ENCODE measurements at places on chromosomes 11 and 22.

GRCh38 chr11:43687120-43687791 lies 6.7 kb downstream of the HSD17B12 start:
- no peak for DNase-seq

DNA sequence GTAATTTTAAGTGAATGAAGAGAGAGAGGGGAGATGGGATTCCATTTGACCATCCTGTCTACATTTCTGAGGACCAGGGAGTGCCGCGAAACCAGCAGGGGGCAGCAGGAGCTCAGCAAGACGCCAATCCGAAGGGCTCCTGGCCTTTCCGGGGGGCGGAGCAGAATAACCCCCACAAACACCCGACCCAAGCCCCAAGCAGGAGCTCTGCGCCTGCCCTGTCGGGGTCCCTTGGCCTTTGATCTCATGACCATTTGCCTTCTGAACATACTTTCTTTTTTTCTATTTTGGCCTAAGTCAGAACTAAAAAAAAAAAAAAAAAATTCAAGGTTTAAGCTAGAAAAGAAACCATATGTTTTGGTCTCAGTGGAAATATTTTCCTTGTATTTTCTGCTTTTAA lies 21.9 kb upstream of the SCN2B start:
- no peak for DNase-seq

GRCh38 chr11:66568124-66568916 lies at the start of gene CTSF:
Gene CTSF, minus strand, starts transcription at chr11:66568606. Its CDS starts 120 bp downstream, at chr11:66568486.
- peak; percentile 65 for DNase-seq

GRCh38 chr11:119130662-119131061 lies 9.3 kb downstream of the HINFP start:
- no peak for DNase-seq

DNA sequence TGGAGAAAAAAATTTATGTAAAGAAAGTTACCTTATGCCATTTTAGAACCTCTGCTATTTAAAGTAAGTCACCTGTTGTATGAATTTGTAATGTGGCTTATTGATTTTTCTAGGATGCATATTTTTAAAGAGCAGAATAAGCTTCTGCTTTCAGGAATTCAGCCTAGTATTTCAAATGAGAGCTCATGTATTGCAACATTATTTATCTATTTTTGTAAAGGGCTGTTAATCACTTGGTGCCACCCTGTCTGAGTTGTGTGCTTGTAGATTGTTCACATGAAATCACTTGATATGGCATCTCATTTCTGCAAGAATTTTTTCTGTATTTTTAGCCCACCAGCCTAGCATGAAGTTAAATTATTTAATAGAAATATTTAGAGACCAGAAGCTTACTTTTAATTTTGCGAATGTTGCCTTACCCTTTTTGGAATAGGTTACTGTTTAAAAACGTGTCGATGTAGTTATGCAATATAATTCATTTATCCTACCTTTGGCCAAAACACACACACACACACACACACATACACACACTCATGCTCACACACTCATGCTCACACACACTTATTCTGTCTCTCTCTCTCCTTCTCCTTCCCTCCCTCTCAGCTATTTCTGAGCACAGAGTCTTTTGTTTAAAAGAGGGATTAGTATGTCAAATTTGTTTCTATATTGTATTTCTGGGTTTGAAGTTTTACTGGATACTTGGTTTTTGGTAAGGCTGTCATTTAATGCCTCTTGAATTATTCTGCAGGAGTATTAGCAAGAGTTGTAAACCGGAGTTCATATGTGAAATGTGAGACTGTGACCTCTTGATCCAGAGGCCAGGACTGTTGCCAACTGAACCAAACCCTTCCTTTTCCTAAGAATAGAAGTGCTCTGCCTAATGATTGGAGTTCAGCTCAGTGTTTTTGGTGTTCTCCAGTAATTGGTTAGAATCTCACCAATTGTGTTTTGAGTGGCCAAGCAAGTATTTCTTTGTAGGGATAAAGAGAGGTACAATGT lies 34.4 kb downstream of the YAP1 start:
- DNase-seq = no peak

- peak; percentile 56 for DNase-seq
These were observed 2.3 kb downstream of the SHANK3 start for GRCh38 chr22:50674606-50675552.

DNA sequence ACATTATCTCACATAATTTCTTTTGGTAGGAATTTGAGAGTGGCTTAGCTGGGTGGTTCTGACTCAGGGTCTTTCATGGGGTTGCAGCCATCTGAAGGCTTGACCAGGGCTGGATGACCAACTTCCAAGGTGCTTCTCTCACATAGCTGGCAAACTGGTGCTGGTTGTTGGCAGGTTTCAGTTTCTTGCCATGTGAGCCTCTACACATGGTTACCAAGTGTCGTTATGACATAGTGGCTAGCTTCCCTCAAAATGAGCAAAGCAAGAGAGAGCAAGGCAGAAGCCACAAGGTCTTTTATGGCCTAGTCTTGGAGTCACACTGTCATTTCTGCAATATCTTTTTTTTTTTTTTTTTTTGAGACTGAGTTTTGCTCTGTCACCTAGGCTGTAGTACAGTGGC lies 4.2 kb upstream of the TFIP11 start:
- DNase-seq = no peak

GRCh38 chr22:20777420-20778177 lies 3.7 kb downstream of the SERPIND1 start:
- DNase-seq = peak; percentile 95

DNA sequence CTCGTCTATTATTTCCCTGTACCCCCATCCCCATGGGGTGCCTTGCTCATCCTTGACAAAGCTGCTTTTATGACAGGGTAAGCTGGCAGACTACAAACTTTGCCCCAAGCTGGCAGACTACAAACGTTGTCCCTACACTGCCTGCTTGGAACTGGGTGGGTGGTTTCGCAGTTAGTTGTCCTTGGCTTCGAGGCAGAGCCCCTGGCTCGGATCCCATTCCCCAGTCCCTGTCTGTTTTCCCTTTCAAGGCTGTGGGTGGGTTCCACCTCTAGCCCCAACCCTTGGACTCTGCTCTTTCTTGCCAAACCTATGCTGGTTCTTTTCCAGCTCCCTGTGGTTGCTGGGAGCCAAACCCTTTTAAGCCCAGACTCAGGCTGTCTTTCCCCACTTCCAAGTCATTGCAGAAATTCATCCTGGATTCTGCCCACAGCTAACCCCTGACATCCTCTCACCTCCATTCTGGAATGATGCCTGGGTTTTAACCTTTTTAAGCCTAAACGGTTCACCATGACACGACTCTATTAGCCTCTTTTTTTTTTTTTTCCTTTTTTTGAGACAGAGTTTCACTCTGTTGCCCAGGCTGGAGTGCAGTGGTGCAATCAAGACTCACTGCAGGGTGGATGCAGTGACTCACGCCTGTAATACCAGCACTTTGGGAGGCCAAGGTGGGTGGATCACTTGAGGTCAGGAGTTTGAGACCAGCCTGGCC lies 9.2 kb upstream of the RBM14 start:
- no peak for DNase-seq

- no peak for DNase-seq
These were observed 37.2 kb upstream of the ETS1 start for GRCh38 chr11:128624269-128625175.

DNA sequence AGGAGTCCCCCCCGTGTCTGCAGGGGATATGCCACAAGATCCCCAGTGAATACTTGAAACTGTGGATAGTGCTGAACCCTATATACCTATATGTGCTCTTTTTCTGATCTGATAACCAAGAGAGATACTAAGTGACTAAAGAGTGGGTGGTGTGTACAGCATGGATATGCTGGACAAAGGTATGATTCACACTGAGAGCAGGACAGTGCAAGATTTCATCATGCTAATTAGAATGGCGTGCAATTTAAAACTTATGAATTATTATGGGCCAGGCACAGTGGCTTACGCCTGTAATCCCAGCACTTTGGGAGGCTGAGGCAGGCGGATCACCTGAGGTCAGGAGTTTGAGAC lies 90.2 kb upstream of the ALKBH3 start:
- no peak for DNase-seq

DNA sequence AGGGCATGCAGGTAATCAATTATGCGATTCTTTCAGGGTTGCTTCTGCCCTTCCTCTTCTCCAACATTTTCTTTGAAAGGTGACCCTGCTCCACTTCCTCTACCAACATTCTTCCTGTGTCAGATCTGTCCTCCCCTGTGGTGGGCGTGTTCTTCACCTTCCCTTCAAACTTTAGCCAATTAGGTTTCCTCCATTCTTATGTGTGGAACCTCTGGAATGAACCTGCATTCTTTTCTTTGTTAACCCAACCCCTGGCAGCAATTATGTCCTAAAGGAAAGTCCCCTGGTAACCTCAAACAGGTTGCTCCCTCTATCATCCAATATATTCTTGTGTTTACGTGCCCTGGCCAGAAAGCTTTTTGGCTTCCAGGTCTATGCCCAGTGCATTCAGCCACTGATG lies 22.4 kb downstream of the KIRREL3 start:
- DNase-seq = no peak

DNA sequence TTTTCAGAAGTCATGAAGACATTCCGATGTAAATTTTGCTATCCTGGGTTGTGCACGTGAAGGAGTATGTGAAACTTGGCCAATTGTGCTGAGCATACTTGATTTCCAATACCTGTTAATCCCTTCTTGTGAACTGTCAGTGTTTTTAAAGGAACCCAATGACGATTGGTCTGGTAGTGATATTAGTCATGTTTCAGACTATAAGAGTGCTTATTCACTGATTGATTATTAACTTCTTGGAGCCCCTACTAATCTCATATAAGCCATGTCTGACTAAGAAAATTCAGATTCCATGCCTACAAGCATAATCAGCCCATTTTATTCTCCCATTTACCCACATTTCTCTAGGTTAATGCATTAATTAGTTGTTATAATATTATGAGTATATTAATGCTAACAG lies 330.8 kb upstream of the MTNR1B start:
- no peak for DNase-seq

DNA sequence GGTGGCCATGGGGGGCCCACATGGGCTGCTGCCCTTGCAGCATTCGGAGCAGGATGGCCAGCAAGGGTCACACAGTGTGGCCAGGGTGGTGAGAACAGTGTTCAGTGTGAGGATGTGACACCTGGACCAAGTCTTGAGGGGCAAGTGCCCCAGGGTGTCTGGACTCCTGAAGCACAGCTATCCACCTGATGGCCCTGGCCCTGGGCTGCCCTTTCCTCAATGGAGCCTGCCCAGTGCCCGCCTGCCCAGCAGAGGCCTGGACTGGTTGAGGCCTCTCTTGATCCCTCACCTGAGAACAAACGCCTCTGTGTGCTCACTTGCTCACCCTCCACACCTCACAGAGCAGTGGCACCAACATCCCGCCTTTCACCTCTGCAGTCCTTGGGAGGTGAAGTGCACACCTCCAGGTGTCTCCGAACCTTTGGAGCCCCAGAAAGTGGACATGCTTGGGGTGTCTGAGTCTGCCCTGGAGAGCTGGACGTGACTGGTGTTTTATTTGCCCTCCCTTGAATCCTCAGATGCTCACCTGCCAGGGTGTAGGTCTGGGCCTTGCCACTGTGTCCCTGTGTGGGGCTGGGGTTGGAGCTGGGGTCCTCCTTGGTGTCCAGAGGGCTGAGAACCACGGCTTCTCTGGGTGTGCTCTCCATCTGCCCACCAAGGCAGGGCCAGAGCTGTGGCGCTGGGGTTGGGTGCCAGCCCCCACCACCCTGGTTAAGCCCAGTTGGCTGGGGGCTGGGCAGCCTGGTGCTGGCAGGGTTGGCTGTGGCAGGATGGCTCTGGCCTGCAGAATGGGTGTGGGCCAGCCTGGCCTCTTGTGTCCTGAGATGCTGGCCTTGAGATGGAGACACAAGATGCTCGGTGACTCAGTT lies 3.8 kb upstream of the MUC2 start:
- no peak for DNase-seq

DNA sequence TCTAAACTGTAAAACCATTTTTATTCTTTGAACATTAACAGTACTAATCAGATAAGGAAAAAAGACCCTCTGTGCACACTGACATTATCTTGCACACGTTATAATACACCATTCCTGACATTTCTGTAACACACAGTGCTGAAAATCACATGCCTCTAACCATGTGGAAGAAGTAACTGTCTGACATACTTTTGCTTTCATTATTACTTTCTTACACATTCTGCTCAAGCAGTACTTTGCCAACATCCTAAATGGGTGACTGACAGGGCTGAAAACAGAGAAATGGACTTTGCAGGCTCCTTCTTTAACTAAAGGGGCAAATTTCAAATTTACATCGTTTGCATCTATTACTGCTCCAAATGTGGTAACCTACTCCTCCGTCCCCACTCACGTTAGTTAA lies 22.8 kb upstream of the TP53AIP1 start:
- no peak for DNase-seq

GRCh38 chr22:48806227-48806781 lies 1021.4 kb downstream of the BRD1 start:
- no peak for DNase-seq

- no peak for DNase-seq
These were observed 12.2 kb downstream of the CSF2RB start for GRCh38 chr22:36925388-36926290.

GRCh38 chr11:79121351-79121750 lies 319.5 kb downstream of the TENM4 start:
- DNase-seq = no peak

- DNase-seq = no peak
These were observed 95.6 kb downstream of the PHF21B start for GRCh38 chr22:44914026-44914721.

GRCh38 chr11:134155946-134156865 lies 67.6 kb downstream of the NCAPD3 start:
- no peak for DNase-seq

GRCh38 chr11:22441831-22442230 lies 103.7 kb downstream of the SLC17A6 start:
- no peak for DNase-seq

DNA sequence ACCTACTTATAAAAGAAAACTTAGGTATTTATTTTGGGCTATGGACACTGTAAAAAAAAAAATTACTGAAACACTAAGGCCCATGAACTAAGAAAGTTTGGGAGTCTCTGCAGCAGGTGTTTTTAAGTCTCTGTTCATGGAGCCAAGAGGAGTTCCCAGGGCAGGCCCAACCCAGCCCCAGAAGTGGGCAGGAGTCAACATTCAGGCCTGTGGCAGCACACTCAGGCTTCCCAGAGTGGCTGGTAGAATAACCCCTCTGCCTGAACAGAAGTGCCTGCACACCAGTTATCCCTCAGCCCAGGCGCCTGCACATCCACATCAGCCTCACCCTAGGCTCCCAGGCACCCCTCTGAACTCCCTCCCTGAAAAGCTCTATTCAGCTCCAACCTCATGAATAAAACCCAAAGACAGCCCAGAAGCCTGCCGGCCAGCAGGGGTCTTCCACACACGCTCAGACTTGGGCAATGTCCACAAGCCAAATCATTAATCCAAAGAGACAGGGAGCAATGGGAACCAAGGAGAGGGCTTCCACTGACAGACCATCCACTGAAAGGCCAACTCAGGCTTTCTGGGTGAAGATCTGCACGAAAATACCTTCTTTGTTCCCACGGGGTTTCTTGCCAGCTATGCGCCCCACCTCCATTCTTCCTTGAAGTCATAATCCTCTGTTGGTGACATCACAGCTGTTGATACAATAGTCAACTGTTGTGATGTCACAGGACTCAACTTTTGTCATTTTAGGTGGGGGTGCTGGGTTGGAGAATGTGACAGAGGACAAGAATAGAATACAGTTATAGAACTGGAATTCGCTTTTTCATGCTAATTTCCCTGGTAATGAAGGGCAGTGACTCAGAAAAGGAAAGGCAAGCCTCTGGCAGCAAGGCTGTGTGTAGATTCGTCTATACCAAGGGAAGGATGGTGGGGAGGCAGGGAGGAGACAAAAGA lies 83.7 kb downstream of the RPL27A start:
- no peak for DNase-seq

GRCh38 chr11:112113539-112114457 lies 27.1 kb downstream of the SDHD start:
- DNase-seq = peak; percentile 65
